Esophagus mucosa (tissue), 1 donor: ENCODE measurements at places on chromosomes 12 and 14.

GRCh38 chr12:52358575-52359350 lies 8.5 kb downstream of the KRT85 start:
- no peak for ATAC-seq

GRCh38 chr12:53086361-53086760 lies 7.2 kb upstream of the SPRYD3 start:
- no peak for ATAC-seq

DNA sequence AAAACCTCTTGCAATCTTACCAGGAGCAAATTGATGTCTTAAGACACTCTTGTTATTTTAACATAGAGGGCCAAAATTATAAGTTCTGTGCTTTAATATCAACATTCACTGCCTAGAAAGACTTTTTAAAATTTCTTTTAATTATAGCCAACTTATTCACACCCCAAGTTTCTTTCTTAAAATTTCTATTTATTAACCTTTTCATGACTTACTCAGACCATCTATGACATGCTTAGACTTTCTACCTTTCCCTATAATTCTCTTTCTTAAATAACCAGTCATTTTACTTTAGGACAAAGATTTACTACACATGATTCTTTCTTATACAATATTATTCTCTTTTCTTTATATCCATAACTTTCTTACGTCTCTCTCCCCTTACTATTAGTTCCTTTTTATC lies 220.4 kb downstream of the NUBPL start:
- ATAC-seq = no peak

GRCh38 chr14:100604121-100604501 lies 16.9 kb upstream of the BEGAIN start:
- no peak for ATAC-seq

GRCh38 chr12:42023733-42024494 lies 120.8 kb downstream of the GXYLT1 start:
- ATAC-seq = peak; percentile 65

DNA sequence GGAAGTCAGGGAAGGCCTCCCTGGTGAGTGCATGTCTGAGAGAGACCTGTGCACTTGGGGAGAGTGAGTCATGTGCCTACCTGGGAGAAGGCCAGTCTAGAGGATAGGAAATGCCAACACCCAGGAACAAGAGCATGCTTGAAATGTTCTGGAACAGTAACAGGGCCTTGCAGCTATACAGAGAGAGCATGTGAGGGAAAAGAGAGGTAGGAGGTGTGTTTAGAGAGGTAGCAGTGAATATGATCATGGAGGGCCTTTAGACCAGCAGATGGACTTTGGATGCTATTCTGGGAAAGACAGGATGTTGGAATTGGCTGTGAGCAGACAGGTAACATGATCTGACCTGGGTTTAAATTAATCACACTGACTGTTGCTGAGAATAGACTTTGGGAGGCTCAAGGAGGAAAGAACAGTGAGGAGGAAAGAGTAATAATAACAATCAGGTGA lies 1143.6 kb downstream of the FLRT2 start:
- ATAC-seq = no peak

- ATAC-seq = peak; percentile 63
These were observed at the start of gene LTB4R for GRCh38 chr14:24310646-24311604. Gene LTB4R, plus strand, starts transcription at chr14:24311502. Its CDS starts 4,150 bp downstream, at chr14:24315652.

GRCh38 chr12:103960616-103961227 lies 5.0 kb upstream of the TDG start:
- ATAC-seq = no peak

GRCh38 chr12:116689979-116690744 lies 47.7 kb downstream of the SPRING1 start:
- ATAC-seq = no peak

DNA sequence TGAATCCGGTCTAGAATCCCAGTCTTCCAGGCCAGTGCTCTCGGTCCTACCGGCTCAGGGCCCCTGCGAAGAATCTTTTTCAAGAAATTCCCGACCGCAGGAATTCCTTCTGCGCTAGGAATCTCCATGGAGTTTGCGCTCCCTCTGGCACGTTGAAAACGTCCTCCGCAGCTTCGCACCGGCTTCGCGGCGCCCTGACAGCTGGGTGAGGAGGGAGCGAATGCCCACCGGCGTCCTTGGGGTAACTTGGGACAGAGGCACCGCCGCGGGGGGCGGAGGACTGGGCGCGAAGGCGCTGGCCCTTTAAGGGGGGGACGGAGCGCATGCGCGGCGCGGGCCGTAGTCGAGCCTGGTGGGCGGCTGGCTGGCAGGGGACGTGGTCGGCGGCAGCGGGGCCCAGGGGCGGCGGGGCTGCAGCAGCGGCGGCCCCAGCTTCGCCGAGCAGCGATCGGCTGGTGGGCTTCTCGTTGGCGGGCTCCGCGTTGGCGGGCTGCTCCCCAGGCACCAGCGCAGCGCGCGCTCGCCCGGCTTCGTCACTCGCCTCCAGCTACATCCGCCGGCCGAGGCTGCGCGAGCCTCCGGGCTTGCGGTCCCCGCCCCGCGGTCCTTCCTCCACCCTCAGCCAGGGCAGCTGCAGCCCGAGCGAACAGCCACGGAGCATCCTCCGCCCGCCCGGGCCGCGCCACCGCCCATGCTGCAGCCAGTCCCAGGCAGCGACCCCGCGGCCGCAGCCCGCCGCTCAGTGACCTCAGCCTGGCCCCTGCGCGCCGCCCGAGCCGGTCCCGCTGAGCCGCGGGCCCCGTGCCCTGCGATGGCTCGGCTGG lies at the start of gene VASH1:
VASH1 (plus strand) TSS at position 333 of the 824 bp plus-strand sequence. CDS start 1,354 bp downstream, outside the sequence.
- peak; percentile 65 for ATAC-seq

GRCh38 chr12:459430-460258 lies at the start of gene B4GALNT3:
Gene B4GALNT3, plus strand, starts transcription at chr12:459939. Its CDS starts 438 bp downstream, at chr12:460377.
- ATAC-seq = peak; percentile 77

- ATAC-seq = no peak
These were observed 185.8 kb downstream of the SLC15A4 start for GRCh38 chr12:128637642-128638606.

GRCh38 chr14:51581017-51581881 lies 70.5 kb upstream of the FRMD6 start:
- no peak for ATAC-seq

- ATAC-seq = peak; percentile 79
These were observed 32.8 kb upstream of the LUM start for GRCh38 chr12:91144053-91144452.

GRCh38 chr14:75428230-75429104 lies 645 bp downstream of the JDP2 start:
- ATAC-seq = peak; percentile 31

- ATAC-seq = no peak
These were observed 171.4 kb downstream of the RBM19 start for GRCh38 chr12:113794774-113795173.

- ATAC-seq = no peak
These were observed 122.0 kb upstream of the HIF1A start for GRCh38 chr14:61573321-61573720.

DNA sequence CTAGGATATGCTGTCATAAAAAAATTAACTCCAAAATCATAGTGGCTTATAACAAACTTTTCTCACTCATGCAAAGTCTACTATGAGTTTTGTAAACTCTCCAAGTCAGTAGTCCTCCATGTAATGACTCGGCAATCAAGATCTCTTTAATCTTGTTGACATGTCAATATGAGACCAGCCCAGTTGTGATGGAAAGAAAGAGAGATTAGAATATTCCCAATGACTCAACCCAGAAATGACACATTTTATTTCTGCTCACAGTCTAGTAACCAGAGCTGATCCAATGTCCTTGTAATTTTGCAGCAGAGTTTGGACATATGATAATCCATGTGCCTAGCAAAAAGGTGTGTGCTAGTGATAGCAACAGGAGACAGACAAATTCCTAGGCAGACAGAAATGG lies 112.6 kb upstream of the CNTN1 start:
- ATAC-seq = no peak

DNA sequence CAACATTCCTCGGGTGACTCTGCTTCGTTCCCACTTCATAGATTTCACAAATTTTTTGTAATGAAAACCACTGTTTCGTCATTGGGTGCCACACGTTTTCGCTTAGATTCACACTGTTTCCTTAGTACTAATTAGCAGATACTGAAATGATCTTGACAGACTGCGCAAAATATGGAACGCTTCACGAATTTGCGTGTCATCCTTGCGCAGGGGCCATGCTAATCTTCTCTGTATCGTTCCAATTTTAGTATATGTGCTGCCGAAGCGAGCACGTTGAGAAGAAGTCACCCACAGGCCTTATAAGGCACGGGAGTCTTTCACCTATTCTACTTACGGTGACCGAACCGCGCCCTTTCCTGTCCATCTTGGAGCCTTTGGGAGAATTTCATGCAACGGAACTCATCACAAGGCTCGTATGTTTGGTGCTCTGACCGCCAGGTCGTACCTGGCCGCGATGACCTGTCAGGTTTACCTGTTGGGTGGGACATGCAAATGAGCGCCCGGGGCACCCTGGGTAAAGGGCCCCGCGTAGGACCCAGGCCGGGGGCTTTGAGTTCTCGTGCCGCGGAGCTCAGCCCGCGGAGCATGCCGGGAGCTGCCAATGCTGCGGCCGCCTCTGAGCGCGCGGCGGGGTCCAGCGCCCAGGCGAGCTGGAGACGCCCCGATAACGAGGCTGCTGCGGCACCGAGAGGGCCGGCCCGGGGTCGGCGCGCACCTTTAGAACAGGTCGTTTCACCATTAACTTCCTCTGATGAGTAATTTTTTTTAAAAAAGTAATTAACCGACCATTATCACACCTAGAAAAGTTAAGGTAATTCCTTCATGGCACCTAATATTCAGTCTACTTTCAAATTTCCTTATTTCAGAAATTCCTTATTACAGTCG lies at the start of gene RNU6-8:
RNU6-8 (minus strand) TSS at position 272 of the 885 bp plus-strand sequence.
- ATAC-seq = peak; percentile 91
